Stimulated activated CD4-positive, alpha-beta T cell treated with anti-CD3 and anti-CD28 coated beads, Interleukin-12 subunit alpha, Interleukin-12 subunit beta, amount 100 ng/mL, for 24 hours (primary cell): ENCODE measurements at places on chromosomes 11 and 22.

DNA sequence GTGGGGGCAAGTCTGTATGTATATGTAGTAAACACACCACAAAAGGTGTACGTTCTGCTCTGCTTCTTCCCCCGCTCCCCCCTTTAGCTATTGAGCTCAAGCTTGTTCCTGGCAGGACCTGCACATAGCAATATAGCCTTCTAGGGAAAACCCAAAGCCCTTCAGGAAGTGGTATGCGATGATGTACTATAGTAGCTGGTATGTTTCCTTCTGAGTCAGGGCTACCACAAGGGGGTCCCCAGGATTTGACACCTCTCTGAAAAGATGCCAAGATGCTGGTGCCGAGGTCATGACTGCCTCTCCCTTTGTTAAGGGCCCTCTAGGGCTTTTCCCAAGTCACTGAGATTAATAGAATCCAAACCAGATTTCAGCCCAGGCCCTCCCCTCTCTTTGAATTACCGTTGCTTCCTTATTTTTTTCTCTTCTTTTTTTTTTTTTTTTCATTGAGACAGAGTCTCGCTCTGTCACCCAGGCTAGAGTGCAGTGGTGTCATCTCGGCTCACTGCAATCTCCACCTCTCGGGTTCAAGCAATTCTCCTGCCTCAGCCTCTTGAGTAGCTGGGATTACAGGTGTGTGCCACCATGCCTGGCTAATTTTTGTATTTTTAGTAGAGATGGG, 268.4 kb downstream of the ETS1 start:
- DNase-seq: peak; percentile 75

DNA sequence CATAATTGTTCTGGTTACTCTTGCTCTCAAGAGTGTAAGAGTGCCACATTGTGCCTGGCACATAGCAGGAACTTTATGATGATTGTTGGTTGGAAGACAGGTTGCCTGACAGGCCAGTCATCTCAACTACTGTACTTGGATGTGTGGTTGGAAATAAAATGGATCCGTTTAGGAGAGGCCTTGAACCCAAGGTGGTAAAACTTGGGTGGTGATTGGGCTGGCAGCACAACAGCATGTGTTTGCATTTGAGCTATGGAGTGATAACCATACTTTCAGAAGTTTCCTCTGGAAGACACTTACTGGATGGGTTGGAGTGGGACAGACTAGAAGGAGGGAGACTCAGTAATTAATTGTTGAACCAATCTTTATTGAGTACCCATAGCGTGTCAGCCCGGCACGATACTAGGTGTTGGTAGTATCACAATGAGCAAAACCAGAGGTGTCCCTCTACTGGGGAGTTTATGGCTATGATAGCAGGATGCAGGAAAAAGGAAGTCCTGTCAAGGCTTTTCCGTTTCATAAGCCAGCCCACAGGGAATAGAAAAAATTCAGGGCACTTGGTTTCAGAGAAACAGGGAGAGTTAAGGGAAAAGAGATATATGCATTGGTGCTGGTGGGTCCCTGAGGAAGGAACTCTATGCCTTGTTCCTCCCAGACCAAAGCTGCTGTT, 3.1 kb upstream of the TMEM109 start:
- no peak for DNase-seq

DNA sequence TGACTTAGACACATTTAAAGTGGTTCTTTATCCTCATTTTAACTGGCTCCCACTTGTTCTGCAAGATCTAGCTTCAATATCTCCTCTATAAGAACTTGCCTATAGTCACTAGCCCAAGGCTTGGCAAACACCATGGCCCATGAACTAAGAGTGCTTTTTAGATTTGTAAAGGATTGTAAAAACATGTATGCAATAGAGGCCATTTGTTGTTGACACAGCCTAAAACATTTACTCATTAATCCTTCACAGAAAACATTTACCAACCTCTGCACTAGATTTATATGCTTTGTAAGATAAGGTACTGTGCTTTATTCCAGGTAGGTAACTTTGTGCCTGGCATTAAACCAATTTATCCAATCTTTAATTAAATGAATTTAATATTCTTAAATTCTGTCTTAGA, 5.5 kb downstream of the HYLS1 start:
- no peak for DNase-seq

- no peak for DNase-seq
Measured at GRCh38 chr11:106159836-106160235, 82.4 kb downstream of the AASDHPPT start.

- no peak for DNase-seq
Measured at GRCh38 chr22:48894804-48895250, 932.8 kb downstream of the BRD1 start.
